ENCODE measurements at places on chromosomes 2 and 18.

DNA sequence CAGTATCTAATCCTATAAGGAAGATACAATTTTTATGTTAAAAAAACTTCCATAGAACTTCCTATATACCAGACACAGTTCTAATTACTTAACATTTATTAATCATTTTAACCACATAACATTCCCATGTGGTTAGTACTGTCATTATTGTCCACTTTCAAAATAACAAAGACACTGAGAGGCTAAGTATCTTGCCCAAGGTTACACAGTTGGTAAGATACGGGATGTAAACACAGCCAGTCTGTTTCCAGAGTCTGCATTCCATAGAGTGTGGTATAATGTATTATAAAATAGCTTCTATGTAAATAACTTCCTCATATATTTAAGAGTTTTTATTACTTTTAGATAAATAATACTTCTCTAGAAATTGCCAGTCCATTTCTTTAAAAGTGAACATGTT is 383.3 kb upstream of the ETAA1 start:
- DNase-seq = no peak

GRCh38 chr18:24187049-24187448 is 48.2 kb downstream of the CABYR start:
- DNase-seq = no peak

- DNase-seq = no peak
These were observed 19.7 kb upstream of the DCTN1 start for GRCh38 chr2:74399785-74400184.

DNA sequence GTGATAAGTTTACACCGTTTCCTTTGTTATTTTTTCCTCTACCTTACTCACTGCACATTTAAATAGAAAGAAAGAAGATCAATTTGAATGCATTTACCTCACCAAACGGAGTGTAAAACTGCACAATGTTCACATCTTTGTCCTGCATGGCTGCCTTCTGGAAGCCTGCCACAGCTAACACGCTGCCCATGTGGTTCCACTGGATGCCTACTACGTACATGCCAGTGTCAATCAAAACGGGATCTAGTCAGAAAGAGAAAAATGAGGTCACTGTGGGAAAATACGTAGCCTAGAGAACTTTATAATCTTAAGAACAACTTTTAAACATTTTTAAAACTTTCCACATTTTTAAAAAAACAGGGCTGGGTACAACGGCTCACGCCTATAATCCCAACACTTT is 16.4 kb downstream of the WDR35 start:
- DNase-seq = no peak

- DNase-seq = no peak
These were observed 370.8 kb downstream of the LNPK start for GRCh38 chr2:175631245-175631623.

DNA sequence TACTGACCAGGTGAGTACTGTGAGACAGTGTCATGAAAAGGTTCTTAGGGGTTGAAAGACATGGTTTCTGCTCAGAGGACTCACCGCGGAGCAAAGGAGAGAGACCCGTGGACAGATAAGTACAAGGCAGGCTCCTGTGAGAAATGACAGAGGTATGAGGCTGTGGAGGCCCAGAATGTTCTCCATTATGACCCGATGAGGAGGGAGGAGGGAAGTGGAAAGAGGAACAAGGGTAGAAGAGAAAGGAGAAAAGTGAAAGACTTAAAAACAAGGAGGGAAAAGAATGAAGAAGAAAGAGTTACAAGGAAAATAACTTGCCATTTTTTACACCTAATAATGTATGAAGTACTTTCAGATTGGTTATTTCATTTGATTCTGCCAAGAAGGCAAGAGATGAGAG is 29.8 kb downstream of the MAPRE3 start:
- DNase-seq = no peak

- DNase-seq = peak; percentile 32
These were observed 151.8 kb downstream of the ANKRD30BL start for GRCh38 chr2:132009874-132010521.

DNA sequence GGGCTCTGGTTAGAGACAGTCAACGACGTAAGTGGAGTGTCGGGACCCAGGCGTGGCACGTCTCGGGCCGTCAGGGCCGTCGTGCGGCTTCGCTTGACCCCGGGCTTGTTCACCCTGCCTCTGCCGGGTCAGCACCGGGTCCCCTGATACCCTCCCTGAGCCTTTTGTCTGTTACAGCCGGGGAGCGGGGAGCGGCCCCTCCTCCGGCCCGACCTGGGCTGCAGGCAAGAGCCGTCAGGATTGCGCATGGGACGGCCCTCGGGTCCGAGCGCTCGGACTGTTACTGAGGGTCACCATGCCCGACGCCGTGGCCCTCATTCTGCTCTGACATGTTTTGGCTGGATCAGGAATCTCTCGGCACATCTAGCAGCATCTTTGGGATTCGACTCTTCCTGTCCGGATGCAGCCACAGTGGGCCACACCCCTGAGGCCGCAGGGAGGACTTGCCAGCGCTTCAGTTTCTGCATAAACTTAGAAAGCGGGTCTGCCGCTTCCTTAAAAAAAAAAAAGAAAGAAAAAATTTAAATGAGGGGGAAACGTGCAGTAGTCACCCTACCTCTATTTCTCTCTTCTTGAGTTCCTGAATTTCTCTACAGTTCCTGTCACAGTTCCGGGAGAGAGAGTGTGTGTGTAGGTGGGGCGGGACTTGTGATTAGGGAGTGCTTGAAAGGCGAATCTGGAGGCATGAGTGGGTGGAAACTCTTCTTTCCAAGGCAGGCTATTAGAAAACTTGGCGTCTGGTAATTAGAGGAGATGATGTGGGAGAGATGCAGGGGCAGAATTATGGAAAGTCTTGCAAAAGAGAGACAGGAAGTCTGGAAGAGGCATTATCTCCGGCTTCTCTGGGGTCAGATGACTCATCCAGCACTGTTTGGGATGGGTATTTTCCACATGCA is 909 bp downstream of the TMEM87B start:
- no peak for DNase-seq

- DNase-seq = no peak
These were observed 377.1 kb upstream of the SLC39A10 start for GRCh38 chr2:195279840-195280427.

- DNase-seq = peak; percentile 63
These were observed 4.7 kb upstream of the SATB2 start for GRCh38 chr2:199462347-199462955.

DNA sequence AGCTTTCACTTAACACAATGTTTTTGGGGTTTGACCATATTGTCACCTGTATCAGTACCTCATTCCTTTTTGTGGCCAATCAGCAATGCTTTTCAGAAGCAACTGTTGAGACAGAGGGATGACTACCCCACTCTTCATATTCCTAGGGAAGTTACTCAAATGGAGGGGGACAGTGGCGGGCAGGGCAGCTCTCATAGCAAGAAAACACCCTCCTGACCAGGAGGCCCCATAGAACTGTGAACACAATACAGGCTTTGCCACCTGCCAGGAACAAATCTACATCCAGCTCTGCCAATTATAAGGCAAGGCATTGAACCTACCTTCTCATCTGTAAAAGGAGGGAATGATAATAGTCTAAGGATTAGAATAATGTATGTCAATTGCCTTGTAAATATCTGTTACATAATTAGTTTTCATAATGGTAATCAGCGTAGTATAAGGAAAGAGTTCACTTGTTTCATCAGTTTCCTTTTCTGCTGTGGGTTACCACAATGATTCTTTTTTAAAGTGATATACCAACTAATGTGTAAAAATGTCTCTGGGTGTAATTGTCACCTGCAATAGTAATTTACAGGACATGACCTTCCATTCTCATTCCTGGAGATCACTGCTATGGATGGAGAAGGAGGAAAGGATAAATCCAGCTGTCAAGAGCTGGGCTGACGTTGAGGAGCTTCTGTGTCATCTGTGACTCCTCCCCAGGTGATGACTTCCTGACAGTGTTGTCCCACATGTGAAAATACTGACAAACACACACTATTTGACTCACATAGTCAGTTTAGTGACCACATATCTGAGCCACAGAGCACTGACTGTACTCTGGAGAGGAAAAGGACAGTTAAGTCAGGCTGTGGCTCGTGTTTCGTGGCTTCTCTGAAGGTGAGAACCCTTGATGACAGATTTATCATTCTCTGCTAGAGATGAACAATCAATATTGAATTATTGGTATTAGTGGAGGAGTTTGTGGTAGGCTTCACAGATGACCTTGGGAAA is 13.5 kb downstream of the ALPK2 start:
- DNase-seq = no peak

GRCh38 chr18:69715191-69715795 is 232.4 kb downstream of the CD226 start:
- no peak for DNase-seq

DNA sequence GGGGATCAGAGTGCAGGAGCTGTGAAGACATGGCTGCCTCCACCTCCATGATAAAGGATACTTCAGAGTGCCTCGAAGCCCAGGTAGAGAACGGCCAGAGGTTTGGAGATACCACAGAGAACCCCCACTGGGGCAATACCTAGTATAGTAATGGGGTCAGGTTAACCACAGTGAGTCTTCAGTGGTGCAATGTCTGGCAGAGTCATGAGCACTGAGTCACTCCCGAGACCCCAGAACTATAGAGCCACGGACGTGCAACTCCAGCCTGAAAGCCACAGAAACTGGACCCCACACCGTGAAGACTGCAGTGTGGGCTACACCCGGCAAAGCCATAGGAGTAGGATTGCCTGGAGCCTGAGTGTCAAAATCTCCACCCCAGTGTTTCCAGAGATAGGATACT is 746.6 kb downstream of the CBLN2 start:
- DNase-seq = no peak

DNA sequence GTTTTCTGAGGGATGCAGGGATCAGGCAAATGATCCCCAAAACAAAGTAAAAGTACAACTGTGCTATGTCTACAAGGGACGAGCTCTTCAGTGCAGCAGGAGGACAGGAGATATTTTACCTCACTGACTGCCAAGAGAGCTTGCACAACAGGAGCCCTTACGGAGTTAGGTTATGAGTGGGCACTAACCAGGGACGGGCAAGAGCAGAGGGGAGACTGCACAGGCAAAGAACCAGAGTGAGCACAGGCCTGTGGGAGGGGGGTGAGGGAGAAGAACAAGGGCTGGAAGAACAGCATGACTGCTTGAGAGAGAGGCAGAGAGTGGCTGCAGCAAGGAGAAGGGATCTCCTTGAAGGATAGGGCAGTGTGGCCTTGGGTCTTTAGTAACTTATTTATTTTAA is 101.1 kb upstream of the PID1 start:
- DNase-seq = no peak

DNA sequence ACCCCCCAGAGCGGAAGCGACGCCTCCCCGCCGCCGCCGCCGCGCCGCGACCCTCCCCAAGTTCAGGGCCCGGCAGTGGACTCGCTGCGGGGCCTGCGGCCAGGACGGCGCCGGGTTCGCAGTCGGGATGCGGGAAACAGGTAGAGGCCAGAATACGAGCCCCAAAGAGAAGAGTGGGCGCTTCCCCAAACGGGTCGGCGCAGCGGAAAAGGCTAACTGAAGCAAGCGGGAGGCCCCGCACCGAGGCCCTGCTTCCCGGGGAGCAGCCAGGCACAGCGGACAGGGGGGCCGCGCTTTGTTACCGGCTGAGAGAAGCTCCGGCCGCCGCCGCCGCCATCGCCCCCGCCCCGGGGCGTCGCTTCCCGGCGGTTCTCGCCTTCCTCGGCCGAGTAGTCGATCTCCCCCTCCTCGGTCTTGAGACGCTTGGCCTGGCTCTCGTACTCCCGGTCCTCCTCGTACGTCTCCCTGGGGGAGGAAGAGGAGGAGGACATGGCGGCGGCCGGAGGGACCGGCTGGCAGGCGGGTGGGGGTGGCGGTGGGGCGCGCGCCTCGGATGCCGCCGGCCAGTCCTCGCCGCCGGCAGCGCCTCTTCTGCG is 494 bp downstream of the HNRNPLL start:
- DNase-seq = peak; percentile 48

GRCh38 chr2:151374436-151374835 is 17.0 kb downstream of the TNFAIP6 start:
- DNase-seq = no peak

GRCh38 chr2:179104736-179105135 is 54.8 kb upstream of the CCDC141 start:
- no peak for DNase-seq

DNA sequence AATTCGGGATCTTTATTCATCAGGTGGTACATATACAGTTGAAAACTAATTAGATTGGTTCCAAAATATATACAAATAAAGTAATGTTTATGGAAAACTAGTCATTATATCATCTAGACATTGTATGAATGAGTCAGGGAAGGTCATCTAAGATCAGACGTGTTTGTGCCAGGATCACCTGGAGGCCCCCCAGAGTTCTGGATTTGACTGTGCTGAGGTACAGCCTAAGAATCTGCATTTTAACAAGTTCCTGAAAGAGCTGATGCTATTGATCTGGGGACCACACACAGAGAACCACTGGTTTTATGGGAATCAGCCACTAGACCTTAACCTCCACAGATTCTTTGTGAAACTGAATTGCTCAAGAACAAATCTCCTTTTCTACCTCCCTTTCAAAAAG is 43.2 kb downstream of the PARD6G start:
- no peak for DNase-seq

GRCh38 chr2:144430722-144431391 is 89.1 kb downstream of the ZEB2 start:
- DNase-seq = no peak

- no peak for DNase-seq
These were observed 2.4 kb upstream of the RBM45 start for GRCh38 chr2:178109813-178110212.

- DNase-seq = peak; percentile 63
These were observed 36.9 kb downstream of the SNED1 start for GRCh38 chr2:241035142-241035817.

DNA sequence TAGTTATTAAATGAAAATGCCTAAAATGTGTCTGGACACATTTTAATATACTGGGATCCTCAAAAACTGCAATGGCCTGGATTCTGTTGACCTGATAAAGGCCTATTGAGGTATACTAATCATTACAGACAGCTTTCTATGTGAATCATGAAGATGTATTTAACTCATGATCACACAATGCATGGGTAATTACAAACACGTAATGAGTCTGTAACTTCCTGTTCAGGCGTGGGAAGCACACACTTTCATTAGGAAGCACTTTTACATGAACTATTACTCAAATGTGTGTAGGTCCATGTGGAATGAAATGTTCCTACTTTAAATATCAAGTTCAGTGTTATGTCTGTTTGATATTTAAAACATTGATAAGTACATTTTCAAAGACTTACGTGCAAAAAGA is 108.7 kb downstream of the NCKAP5 start:
- no peak for DNase-seq

GRCh38 chr2:187263675-187264560 is 184.1 kb downstream of the CALCRL start:
- peak; percentile 37 for DNase-seq

DNA sequence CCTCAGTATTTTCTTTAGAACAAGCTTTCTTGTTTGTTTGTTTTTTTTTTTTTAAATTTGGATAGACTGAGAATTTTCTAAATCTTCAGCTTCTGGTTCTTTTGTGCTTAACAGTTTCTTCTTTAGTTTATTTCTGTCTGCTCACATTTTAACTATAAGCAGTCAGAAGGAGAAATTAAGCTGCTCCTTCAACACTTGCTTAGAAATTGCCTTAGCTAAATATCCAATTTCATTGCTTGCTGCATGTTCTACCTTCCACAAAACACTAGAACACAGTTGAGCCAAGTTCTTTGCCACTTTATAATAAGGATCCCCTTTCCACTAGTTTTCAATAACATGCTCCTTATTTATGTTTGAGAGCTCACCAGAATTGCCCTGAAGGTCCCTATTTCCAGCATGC is 57.7 kb downstream of the NBEAL1 start:
- no peak for DNase-seq

All from H9 (cell line).